Stimulated activated CD4-positive, alpha-beta T cell treated with anti-CD3 and anti-CD28 coated beads, Interleukin-4, amount 100 ng/mL, for 48 hours (primary cell): ENCODE measurements at places on chromosomes 2 and 18.

- no peak for DNase-seq
Measured at GRCh38 chr2:60541056-60541651, 12.3 kb downstream of the BCL11A start.

GRCh38 chr2:60634438-60634837 is 81.0 kb upstream of the BCL11A start:
- no peak for DNase-seq

DNA sequence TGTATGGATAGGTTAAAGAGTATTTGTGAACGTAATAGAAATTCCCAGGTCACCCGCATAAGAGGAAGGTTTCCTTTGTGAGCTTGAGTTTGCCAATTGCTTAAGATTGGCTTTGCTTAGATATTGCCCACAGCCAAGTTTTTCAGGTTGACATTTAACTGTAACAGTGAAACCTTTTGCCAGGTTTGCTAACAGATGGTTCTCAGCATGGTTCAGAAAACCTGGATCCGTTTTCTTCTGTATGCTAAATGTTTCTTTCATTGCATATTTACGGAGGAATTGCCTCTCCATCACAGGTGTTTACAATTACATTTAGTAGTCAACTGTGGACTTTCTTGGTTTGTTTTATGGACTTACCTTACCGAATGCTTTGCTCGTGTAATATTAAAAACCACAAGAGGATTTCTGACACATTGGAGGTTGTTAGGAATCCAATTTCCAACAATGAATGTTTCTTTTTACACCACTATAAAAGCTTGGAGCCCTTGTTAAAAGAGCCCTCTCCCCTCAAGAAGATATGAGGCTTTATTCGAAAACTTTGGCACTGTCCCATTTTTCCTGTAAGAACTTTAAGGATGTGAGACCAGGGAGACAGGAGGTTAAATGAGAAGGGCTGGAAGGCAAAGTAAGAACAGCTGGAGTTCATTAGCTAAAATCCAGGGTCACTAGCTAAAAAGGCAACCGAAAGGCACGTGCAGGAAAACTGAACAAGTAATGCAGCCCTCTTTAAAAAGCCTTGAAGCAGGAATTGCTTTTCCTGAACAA is 7.8 kb downstream of the CDK15 start:
- no peak for DNase-seq

DNA sequence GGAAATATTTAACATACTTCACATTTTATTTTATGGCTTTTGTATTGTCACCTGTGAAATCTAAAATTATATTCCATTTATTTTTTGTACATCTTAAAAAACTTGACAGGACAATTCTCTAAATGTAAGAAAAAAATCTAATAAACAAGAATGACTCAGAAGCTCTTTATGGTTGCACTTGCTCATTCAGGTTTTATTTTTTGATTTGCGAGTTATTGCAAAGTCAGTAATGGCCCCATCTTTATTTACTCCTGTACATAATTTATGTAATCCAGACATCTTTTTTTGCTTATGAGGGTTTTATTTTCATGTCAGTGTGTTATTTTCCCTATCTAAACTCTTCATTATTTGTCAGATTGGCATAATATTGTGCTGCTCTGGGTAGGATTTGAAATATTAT is 145.1 kb downstream of the MBD5 start:
- DNase-seq: no peak

DNA sequence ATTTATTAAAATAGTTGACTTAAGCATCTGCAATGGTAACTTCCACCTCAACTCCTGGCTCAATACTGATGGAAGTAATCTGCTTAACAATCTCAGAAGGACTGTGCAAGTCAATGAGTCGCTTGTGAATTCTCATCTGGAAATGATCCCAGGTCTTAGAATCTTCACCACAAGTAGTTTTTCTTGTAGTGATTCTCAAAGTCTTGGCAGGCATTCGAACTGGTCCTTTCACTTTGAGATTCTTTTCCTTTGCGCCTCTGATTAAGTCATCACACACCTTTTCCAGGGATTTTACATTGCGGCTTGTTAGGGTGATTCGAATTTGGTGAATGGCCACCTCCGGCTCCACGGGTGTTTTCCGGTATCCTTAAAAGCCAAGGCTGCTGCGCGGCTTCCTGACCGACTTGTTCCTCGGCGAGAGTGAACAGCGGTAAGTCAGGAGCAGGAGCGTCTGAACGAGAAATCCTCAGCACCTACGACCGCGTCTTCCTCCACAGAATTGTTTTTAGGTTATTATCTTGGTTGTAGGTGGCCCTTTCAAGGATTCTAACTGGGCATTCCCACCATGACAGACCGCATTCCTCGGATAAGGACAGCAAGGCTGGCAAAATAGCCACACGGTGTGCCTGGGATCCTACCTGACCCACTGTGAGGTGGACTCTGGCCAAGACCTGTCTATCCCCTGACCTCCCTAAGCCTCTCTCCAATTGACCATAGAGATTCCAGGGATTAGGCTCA is 23.8 kb upstream of the SLC20A1 start:
- no peak for DNase-seq

DNA sequence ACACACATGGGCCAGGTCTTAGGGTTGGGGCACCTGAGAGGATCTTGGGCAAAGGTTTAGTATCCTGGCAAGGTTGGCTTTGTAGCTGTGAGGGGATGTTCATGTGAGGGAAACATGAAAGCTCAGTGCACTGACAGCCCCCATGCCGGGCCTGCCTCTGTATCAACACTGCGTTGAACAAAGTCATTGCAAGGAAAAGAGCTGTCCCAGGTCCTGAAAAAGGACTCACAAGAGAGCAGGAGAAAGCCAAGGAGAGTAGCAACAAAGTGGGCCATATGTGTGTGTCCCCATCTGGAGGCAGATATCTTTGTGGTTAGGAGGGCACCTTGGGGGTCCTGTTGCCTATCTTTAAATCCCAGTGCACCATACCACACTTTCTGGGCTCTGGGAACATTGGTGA is 237.8 kb upstream of the THSD7B start:
- no peak for DNase-seq

DNA sequence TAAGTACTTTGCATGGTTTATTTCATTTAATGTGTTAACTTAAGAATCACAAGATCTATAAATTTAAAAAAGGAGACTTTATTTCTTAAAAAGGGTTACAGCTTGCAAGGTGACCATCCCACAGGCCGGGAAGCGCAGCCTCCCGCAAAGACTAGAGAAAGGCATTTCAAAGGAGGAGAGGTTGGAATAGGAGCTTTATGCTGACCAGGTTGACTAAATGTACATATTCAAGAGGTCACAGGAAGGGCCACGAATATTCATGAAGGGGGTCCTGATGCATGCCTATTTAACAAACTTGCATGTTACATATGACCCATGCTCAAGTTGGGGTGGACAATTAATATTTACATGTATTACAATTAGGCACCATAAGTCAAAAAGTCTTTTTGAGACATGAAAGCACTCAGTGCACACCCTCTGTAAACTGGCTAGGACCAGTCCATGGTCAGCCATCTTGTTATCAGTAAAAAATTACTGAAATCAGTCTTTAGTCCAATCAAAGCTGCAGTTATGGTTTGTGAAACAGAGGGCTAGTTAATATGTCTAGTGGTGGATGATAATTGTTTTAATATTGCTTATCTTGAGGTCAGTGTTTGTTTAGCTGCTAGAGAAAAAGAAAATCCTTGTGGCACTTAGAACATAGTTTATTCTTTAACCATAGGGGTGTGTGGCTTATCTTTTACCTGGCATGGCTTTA is 169.3 kb downstream of the KCNE4 start:
- DNase-seq: no peak
